Heart right ventricle (tissue), 16 donors: ENCODE measurements at places on chromosomes 4 and X. TPM values are rescaled to one million over a fixed set of nuclear protein-coding genes. Genes with fewer than 3 reads are reported as not detected.

DNA sequence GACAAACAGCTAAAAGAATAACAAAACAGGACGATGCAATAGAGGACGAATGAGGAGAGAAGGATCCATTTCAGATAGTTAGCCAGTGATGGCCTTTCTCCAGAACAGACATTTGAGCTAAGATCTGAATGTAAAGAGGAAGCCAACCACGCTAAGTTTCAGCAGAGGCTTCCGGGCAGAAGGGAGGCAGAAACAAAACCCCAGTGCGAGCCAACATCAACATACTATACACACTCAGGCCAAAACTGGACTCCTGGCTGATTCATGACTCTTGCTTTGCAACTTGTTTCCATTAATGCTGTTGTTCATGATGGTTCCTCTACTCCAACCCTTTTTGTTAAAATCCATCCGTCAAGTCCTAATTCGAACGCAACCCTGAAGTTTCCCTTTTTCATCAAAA lies 730.3 kb downstream of the TRIML1 start:
- no peak for DNase-seq

- no peak for DNase-seq
Observed at GRCh38 chrX:101232316-101232715, 12.7 kb downstream of the DRP2 start.

GRCh38 chrX:29257521-29257920 lies 670.3 kb downstream of the IL1RAPL1 start:
- DNase-seq: no peak

GRCh38 chr4:182189103-182189878 lies 53.9 kb upstream of the TENM3 start:
- no peak for DNase-seq

GRCh38 chr4:158384414-158384813 lies 137.3 kb upstream of the RXFP1 start:
- no peak for DNase-seq

- DNase-seq: no peak
Observed at GRCh38 chrX:6184900-6185515, 43.7 kb downstream of the NLGN4X start.

DNA sequence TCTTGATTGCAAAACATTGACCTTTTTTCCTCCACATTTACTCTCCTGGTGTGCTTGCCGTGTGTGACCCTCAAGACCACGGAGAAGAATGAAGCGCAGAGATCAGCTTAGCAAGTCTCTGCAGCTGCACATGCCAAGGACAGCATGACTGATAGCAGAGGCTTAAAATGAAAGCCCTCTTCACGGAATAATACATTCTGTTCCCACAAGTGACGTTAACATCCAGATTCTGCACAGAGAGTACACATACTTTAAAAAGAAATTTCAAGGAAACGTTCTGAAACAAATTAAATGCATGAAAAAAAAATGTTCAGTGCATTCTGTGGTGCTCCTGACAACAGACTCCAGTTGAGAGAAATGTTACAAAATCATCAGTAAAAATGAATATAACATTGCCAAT lies 60.9 kb downstream of the SLC7A11 start:
- no peak for DNase-seq

- no peak for DNase-seq
Observed at GRCh38 chr4:8152090-8152864, 6.3 kb downstream of the ABLIM2 start.

DNA sequence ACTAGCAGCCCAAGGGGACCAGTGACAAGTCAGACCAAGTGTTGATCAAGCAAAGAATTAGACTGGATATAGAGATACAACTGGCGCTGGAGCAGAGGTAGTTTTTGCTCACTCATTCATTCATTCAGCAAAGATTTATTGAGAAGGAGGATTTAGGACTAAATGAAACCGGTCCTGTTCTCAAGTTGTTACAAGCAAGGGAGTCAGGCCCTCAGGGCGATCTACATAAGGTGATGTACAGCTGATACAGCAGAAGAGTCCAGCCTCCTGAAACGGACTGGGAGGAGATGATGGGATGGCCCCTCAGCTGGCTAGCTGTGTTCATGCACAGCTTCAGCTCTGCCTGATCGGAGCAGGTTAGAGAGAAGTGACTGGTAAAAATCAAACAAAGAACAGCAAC lies 242.4 kb downstream of the FBXW7 start:
- no peak for DNase-seq

- DNase-seq: no peak
Observed at GRCh38 chr4:109913596-109914241, 1.0 kb downstream of the EGF start.

- DNase-seq: no peak
Observed at GRCh38 chr4:153248641-153249198, 44.5 kb downstream of the TRIM2 start.

Gene CNGA1
- polyA plus RNA-seq: 0.06 TPM

Gene SPANXC
- not detected for polyA plus RNA-seq

Gene MAGEE2
- 0.09 TPM for polyA plus RNA-seq

Gene CSAG3
- polyA plus RNA-seq: not detected

Gene INTS6L
- polyA plus RNA-seq: 8.9 TPM

Gene FOXP3
- not detected for polyA plus RNA-seq

Gene GAGE2A
- not detected for polyA plus RNA-seq

Gene IGSF1
- 0.19 TPM for polyA plus RNA-seq

Gene USO1
- polyA plus RNA-seq: 43.8 TPM

Gene MAGEA2
- not detected for polyA plus RNA-seq
